GM12891 (cell line): ENCODE measurements at places on chromosomes 11 and 22.

- DNase-seq, result no peak
These were observed 44.9 kb downstream of the MCM5 start for GRCh38 chr22:35444685-35445399.

GRCh38 chr11:44421090-44421675 lies 111.2 kb upstream of the ALX4 start:
- no peak for DNase-seq

DNA sequence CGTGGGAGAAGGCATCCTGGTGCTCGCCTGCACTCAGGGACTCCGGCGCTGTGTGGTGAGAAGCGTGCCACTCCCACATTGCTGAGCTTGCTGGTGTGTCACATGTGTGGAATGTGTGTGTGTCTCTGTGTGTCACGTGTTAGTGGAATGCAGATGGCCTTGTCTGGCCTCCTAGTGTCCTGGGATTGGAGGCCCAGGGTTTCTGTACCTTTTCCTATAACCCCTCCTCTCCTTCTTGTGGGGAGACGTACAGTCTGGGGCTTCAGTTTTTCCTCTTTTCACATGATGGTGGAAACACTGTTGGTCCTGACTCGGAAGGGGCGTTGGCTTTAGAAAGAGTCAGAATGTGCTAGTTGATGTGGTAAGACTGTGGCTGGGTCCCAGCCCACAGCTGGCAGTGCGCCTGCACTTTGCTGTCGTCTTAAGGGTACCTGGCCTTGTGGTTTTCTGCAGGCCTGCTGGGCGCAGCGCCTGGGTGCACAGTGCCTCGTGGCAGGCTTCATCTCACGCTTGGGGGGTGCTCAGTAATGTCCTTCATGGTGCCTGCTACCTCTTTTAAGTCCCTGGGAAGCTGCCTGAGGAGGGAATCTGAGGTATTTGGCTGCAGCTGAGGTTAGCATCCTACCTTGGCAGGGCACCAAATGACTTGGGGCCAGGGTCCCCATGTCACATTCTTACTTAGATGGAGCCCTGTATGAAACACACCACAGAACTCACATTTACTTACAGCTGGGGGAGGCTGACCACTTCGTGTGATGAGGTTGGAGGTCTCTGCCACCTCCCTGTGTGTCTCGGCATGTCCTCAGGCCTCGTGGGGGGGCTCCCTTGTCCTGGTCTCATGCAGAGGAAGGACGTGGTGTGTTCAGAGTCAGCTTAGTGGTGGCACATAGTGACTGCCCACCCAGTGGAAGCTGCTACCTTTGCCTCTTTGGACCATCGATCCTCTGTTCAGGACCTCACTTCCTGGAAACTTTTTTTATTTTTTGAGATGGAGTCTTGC lies 61.9 kb downstream of the MED15 start:
- DNase-seq, result no peak

DNA sequence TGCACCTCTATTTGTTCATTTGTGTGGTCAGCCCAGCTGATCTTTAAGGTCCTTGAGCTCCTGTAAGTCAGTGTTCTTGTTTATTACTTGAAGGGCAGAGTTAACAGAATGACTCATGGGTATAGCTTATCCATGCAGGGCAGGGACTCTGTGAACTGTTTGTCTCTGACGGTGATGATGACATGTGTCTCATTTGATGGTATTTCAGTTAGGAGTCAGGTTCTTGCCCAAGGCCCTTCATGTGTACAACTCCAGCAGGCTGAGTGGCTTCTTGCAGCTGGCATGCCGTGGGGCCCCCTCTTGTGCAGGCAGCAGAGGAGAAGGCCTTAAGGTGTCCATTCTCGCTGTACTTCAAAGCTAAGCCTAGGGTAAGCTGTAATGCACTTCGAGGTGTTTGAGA lies 165.1 kb downstream of the DBX1 start:
- DNase-seq, result no peak

GRCh38 chr11:128604723-128605122 lies 17.4 kb upstream of the ETS1 start:
- DNase-seq, result no peak

DNA sequence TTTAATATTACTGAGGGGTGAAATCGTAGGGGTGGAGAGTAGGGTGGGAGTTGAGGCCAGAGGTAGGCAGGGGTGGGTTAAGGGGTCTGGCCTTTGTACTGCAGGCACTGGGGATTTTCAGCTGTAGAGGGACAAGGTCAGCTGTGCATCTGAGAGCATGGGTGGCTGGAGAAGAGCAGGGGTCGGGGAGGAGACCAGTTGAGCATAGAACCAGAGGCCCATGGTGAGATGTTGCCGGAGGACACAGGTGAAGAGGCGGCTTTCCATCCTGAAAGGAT lies 12.1 kb upstream of the CELSR1 start:
- no peak for DNase-seq
